Amygdala (tissue), 56 donors: ENCODE measurements at places on chromosomes 7 and 10.

- DNase-seq, result no peak
Measured at GRCh38 chr7:111711426-111712065, 149.3 kb upstream of the IMMP2L start.

DNA sequence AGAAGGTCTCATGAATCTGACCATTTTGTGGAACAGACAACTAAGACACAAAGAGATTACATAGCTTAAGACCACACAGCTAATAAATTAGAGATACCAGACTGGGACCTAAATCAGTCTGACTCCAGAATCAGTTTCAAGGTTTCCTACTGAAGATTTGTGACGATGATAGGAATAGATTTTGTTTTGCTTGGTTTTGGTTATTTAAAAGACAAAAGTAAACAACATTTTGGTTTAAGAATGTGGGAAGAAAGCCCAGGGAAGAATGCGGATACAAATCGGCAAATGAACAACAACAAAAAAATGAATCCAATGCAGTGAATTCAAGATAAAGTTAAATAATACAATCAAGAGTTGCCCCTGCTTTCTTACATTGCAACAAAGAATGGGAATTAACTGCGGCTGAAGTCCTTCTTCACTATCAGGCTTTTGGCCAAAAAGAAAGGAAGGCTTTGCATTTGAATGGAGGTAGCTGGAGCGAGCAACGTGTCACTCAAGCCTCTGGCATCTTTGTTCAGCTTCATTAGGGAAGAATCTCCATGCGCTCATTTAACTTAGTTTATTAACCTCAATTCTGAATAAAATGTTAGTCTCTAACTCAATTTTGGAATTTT is 210.8 kb downstream of the ADAM12 start:
- no peak for DNase-seq

GRCh38 chr10:49242604-49243003 is 54.4 kb upstream of the TMEM273 start:
- no peak for DNase-seq

DNA sequence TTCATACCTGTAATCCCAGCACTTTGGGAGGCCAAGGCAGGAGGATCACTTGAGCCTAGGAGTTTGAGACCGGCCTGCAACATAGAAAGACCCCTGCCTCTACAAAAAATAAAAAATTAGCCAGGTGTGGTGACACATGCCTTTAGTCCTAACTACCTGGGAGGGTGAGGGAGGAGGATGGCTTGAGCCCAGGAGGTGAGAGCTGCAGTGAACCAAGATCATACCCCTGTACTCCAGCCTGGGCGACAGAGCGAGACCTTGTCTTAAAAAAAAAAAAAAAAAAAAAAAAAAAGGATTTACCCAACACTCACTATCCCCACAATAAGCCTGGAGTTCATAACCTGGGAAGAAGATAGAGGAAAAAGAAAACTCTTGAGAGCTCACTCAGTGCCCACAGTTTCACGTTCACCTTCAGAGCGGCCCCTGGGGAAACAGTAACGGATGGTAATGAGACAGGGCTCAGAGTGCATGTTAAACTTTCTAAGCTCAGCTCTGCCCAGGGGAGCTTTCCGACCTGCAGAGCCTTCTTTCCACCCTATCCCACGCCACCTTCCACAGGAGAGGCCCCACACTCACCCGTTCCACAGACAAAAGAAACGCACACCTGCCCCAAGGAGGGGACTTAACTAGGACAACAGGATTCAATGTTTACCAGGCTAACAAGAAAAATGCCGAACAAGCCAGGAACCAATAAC is 259.8 kb upstream of the KLF14 start:
- DNase-seq, result no peak

DNA sequence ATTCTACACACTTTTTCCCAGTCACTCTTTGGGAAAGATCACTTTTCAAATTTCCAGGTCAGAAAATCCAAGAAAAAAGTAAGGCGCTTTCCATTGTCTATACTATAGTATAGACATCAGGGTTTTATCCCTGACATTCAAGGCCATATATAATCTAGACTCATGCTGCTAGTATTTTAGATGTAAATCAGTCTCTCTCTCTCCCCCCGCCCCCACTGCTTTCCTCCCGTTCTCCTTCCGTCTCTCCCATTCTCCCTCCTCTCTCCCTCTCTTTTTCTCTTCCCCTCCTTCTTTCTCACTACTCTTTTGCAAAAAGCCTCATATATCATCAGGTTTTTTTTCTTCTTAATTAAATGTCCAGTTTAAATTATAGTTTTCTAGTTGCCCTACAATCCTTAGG is 154.8 kb downstream of the PHF14 start:
- no peak for DNase-seq

DNA sequence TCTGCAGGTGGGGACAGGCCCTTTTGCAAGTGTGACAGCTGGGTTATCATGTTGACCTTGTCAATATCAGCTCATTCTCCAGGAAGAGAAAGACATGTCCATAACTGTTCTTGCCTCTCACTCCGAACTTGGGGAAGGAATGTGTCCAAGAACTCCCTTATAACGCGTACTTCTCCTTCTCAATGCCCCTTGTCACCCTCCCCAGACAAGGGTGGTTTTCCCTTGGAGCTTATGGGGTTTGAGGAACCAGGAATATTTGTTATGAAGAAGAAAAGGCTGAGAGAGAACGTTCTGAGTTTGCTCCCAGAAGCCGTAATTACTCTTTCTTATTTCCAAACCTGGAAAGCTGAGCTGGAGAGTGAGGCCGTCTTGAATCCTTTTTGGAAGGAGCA is 77.4 kb downstream of the MKI67 start:
- no peak for DNase-seq

GRCh38 chr10:76024460-76025123 is 593.2 kb downstream of the LRMDA start:
- no peak for DNase-seq

GRCh38 chr7:11552676-11553296 is 279.2 kb downstream of the THSD7A start:
- DNase-seq, result no peak

DNA sequence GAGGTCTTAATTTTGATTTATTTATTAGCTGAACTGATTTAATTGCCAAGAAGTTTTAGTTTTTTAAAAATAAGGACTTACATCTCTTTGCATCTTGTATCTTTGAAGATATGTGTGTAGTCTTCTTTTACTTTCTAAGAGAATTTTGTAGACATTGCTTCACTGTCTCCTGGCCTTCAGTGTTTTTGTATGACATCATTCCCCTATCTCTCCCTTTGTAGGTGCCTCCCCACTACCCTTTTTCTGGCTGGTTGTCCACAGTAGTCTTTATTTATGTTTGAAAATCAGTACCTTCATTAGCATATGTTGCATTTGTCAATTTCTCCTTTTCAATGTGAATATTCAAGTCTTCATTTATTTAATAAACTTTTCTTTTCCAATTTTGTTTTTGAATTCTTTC is 64.1 kb upstream of the RAB18 start:
- DNase-seq, result no peak

DNA sequence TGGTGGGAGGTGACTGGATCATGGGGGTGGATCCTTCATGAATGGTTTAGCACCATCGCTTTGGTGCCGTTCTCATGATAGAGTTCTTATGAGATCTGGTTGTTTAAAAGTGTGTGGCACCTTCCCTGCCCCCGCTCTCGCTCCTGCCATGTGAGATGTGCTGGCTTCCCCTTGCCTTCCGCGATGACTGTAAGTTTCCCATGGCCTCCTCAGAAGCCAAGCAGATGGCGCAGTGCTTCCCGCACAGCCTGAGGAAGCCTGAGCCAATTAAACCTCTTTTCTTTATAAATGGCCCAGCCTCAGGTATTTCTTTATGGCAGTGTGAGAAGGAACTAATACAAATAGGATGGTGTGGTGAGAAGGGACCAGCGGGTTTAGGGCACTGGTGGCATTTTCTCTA is 243.3 kb upstream of the CELF2 start:
- no peak for DNase-seq

DNA sequence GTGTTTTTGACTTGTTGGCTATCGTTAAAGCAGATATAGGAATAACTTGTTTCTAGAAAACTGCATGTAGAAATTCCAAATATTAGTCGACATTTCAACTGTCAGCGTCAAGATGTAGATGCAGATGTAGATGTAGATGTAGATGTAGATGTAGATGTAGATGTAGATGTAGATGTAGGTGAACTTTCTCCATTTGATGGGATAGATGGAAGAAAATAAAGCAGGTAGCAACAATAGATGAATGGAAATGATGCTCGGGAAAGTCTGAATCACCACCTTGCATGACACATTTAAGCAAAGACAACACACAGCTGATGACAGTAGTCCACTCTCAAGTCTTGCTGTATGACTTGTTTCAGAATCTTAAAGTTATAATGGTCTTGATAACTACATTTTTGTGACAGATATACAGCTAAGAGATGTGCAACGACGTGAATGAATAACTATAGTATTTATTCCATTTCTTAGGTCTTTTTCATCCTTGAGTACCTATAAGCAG is 53.5 kb downstream of the SND1 start:
- no peak for DNase-seq

DNA sequence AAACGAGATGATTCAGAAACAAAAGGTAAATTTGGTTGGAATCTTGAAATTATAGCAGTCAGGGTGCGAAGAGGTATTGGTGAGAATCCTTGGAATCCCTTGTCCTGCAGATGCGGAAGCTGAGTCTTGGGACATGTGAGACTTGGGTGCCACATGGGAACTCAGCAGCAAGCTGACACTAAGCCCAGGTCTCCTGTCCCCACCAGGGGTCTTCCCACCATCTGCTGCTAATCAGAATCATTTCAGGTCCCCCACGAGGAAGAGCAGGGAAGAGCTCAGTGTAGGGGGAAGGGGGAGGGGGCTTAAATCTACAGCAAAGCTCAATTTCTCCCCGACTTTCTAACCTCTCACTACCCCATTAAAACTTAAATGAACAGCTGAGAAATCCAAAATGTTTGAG is 126.1 kb upstream of the BMPER start:
- DNase-seq, result no peak

- no peak for DNase-seq
Measured at GRCh38 chr10:24947304-24948097, 4.9 kb downstream of the PRTFDC1 start.

DNA sequence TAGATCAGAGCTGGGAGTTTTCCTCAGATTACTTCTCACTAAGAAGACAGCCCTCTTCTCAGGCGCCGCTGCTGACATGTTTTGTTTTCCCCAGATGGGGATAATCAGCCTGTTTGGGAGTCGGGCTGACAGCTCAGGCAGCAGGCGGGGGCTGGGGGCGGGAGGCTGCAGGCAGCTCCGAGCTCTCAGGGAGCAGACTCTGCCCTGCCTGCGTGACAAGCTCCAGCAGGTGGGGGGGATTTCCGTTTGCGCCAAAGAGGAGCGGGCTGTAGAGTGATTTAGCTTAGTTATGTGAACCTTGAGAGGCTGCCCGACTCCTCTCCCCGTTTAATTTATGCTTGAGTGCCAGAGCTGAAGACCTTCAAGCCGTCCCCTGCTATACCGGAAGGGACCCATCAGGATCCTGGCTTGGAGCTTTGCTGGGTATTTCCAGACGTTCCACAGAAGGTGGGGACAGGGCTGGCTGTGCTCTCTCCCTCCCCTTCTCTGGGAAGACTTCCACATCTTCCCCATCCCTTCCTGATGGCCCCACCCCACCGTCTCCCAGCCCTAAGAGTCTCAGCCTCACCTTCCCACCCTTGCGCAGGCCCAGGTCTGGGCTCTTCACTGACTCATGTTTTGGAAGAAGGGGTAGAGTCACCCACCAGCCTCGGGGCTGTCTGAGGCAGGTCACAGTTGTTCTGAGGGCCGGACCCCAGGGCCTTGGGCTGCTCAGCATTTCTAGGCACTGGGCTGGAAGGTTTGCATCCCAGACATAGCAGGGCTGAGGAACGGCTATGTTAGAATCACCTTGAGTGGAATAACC is 24.7 kb upstream of the ADCYAP1R1 start:
- peak; percentile 29 for DNase-seq

DNA sequence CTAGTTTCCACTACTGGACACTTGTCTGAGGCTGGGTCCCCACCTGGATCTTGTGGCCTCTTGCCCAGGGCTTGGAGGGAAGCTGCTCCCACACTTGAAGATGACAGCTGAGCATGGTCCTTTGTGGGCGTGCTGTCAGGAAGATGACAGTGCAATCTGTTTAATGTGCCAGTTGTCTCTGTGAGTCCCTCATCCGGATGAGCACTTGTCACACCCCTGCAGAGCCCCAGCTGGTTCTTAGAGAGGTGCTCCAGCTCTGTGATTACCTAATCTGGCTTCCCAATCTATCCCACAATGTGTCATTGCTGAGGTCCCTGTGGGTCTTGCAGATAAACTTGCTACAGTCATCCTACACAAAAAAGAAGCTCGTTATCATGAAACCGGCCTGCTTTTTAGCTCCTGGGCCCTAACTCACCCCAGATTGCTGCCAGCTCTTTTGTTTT is 34.8 kb upstream of the CCSER2 start:
- no peak for DNase-seq

DNA sequence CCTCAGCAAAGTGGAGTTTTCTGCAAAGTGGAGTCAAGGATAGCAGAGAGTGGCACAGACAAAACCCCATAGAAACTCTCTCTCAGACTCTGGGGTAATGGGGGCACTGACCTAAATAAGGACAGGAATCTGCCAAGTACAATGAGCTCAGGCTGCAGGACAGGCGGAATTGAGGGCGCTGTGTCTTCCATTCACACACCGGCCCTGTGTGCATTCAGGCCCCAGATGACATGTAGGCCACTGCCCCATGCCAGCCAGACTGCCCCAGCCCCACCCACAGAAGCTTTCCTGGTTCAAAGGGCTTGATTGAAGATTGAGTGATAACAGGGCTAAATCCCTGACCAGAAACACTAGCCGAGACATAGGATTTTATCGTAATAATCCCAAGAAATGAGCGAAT is 52.7 kb downstream of the EEPD1 start:
- DNase-seq, result no peak

DNA sequence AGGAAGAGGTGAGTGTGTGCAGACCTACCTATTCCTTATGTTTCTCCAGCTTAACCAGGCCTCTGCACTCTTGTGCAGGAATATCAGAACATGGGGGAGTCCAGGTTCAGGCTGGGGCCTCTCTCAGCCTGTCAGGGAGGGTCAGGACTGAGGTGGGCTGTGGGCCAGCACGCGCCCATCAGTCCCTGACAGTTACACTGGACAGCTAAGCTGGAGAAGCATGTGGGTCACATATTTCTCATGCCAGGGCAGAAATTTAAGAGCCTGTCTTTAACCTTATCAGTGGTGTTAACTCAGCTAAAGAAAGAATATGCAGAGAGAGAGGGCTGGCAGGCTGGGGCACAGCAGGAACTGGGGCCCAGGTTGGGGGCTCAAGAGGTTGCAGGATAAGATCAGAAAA is 8.7 kb upstream of the POLD2 start:
- no peak for DNase-seq

DNA sequence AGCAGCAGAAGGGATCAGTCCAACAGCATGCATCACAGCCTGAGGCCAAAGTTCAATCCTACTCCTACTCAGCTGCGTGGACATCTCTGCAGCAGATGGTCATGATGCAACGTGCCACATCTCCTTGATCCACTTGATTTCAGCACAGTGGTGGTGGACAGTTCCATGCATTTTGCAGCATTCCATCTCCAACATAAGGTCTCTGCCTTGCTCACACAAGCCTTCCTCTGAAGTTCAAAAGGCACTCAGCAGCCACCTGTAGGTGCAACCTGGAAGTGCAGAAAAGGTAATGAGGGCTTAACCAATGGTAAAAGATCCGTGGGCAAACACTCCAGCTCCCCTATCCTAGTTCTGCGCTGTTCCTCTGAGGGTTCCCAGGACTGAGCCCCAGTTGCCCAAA is 57.5 kb upstream of the CHCHD3 start:
- no peak for DNase-seq
